Activated CD4-positive, alpha-beta T cell treated with anti-CD3 and anti-CD28 coated beads, Interleukin-2, amount 10 ng/mL, durations not matched to agents 24 days and 14 days (primary cell): ENCODE measurements at places on chromosomes 1 and 21.

GRCh38 chr1:204413170-204413535 lies 1.5 kb upstream of the PPP1R15B start:
- peaks cover 32% of the 10 kb centered on the region for H3K36me3 ChIP-seq
- peak overlapping the region; percentile 87 for H3K27ac ChIP-seq
- H3K4me3 ChIP-seq: peak overlapping the region; percentile 71

DNA sequence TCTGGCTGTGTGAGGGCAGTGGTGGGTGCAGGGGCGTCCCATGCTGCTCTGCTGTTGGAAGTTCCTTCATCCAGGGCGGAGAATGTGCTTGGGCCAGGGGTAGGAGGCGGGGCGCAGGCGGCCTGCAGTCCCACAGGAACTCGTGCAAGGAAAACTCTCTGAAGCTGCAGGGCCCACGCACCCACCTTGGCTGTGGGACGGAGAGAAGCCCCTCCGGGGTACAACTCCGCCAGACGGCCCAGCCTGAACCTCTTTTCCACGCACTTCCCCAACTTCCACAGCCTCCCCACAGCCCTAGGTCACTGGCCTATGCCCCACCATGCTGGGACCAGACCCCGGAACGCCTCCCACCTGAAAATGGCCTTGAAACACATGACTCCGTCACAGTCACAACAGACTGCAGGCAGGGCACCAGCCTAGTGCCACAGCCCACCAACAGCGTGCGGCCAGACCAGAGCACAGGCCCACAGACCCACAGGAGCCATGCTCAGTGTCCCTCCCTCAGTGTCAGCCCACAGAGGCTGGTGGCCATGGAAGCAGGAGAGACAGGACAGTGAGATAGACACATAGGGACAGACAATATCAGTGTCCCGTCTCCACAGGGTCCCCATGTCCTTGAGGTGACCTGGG lies 47.8 kb downstream of the WNT9A start:
- no peak overlapping the region for H3K4me3 ChIP-seq
- H3K36me3 ChIP-seq: no peaks in the 10 kb centered on the region
- no peak overlapping the region for H3K27ac ChIP-seq
- no peaks in the 10 kb centered on the region for H3K4me1 ChIP-seq
- no peak for DNase-seq
- no peaks in the 10 kb centered on the region for H3K27me3 ChIP-seq

DNA sequence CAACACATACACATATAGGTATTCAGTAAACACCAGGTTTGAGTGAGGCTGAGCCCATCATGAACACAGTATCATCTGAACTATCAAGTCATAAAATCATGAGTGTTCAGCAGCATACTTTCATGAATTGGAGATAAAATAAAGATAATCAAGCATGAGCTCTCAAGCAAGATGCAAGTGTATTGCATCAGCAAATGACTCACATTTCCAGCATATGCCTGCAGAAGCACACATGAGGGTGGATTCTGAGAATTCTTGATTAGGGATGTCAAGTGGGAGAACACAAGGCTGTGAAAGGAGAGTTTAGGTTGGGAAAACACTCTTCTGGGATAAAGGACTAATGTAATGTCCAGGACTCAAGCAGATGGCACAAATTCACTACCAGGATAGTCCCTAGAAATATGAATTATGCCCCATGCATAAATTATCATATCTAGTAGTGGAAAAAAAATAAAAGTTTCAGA lies 299.2 kb downstream of the SRGAP2C start:
- H3K4me1 ChIP-seq: peaks cover 26% of the 10 kb centered on the region
- H3K4me3 ChIP-seq: no peak overlapping the region
- H3K27ac ChIP-seq: peak overlapping the region; percentile 56
- H3K36me3 ChIP-seq: peaks cover 17% of the 10 kb centered on the region
- DNase-seq: no peak

GRCh38 chr1:35931446-35932157 lies 697 bp downstream of the AGO3 start:
- H3K27me3 ChIP-seq: no peaks in the 10 kb centered on the region
- H3K27ac ChIP-seq: peak overlapping the region; percentile 94
- DNase-seq: no peak
- peaks cover 2% of the 10 kb centered on the region for H3K36me3 ChIP-seq
- H3K4me3 ChIP-seq: peak overlapping the region; percentile 94

DNA sequence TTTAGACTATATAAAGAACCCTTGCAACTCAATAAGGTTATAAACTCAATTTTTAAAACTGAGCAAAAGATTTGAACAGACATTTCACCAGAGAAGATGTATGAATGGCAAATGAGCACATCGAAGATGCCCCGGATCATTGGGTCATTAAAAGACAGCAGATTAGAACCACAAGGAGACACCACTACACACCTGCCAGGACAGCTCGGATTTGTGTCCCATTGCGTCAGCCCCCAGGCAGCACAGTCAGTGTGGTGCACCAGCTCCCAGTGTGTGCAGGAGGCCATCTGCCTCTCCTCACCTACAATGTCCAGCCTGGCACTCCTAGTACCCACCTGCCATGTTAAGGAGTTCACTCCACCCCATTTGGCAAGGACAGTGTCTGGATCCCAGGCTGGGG lies 61.1 kb upstream of the LRP8 start:
- no peak for DNase-seq
- H3K36me3 ChIP-seq: no peaks in the 10 kb centered on the region
- H3K27me3 ChIP-seq: peaks cover 24% of the 10 kb centered on the region
- no peak overlapping the region for H3K4me3 ChIP-seq
- H3K4me1 ChIP-seq: peaks cover 12% of the 10 kb centered on the region

GRCh38 chr1:10490286-10490970 lies 15.7 kb downstream of the PEX14 start:
- H3K27ac ChIP-seq: no peak overlapping the region
- no peak for DNase-seq
- no peaks in the 10 kb centered on the region for H3K27me3 ChIP-seq
- H3K36me3 ChIP-seq: peaks cover 18% of the 10 kb centered on the region

DNA sequence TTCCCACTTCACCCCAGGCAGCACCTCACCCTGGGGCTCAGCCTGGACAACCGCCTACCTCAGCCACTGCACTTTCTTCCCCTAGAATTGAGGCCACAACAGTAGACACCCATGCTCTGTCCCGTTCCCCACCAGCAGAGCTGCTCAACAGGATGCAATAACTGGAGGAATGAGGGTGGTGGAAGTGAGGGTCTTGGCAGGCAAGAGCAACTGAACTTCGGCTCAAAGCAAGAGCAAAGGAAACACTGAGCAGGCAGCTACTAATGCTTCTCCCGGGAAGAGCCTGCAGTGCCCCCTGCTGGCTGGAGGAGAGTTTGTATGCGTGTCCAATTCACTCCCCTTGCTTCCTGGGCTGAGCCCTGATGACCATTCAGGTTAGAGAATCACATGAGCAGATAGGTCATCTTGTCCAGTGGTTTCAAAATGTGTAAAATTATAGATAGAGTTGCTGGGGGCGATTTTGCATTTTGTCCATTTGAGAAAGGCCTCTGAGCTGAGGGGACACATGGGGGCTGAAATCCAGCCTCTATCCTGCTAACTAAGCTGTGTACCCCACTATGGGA lies 13.9 kb downstream of the NT5C1A start:
- H3K27ac ChIP-seq: peak overlapping the region; percentile 39
- H3K36me3 ChIP-seq: no peaks in the 10 kb centered on the region
- peak; percentile 89 for DNase-seq
- peaks cover 7% of the 10 kb centered on the region for H3K27me3 ChIP-seq

- no peak overlapping the region for H3K4me3 ChIP-seq
- H3K4me1 ChIP-seq: peaks cover 21% of the 10 kb centered on the region
- no peaks in the 10 kb centered on the region for H3K36me3 ChIP-seq
- peaks cover 18% of the 10 kb centered on the region for H3K27me3 ChIP-seq
- DNase-seq: peak; percentile 53
- H3K27ac ChIP-seq: no peak overlapping the region
These were observed 64.9 kb downstream of the TOR1AIP2 start for GRCh38 chr1:179812501-179813292.

DNA sequence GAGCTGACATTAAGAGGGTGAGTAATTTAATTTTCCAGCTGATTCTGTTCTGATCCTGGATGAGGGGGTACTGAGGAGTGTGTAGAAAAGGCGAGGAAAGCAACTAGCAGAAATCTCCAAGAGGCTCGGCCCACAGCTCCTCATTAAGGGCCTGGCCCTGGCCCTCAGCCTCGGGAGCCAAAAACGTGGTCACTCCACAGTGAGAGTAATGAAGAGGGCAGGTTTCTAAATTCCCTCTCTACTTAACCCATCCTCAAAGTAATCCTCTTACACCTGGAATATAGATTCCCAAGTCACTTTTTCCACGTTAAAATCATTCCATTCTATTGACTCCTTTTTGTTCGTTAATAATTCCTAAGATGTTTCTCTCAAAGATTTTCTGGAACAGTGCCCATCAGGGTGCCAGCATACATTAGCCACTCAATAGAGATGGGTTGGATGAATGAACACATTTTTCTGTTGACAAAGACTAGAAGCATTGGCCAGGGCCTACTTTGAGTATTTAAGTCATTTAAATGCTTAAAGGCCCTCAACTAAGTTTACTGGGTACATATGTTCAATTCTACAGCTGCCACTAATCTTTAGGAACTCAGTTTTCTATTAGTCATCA lies 1.1 kb upstream of the COL11A1 start:
- DNase-seq: no peak
- H3K4me3 ChIP-seq: no peak overlapping the region
- peaks cover 28% of the 10 kb centered on the region for H3K27me3 ChIP-seq
- H3K36me3 ChIP-seq: no peaks in the 10 kb centered on the region
- H3K4me1 ChIP-seq: no peaks in the 10 kb centered on the region

DNA sequence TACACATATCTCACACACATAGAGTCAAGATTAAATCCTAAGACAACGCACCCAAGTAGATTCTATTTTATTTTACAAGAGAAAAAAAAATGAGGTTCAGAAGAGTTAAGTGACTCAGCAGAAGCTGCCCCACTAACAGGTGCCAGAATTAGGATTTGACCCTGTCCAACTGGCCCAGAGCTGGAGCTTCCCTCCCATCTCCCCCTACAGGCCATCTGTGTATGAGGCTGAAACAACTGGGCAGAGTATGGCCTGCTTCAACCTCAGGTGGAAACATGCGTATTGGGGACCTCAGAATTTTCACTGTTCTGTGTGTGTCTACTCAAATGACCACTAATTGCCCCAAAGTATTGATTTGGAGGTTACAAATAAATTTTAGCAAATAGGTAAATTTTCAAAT lies 29.9 kb downstream of the PSMG1 start:
- H3K4me1 ChIP-seq: no peaks in the 10 kb centered on the region
- peaks cover 5% of the 10 kb centered on the region for H3K27me3 ChIP-seq
- no peak overlapping the region for H3K4me3 ChIP-seq
- DNase-seq: no peak
- H3K36me3 ChIP-seq: no peaks in the 10 kb centered on the region

- peaks cover 34% of the 10 kb centered on the region for H3K27me3 ChIP-seq
- peaks cover 59% of the 10 kb centered on the region for H3K4me1 ChIP-seq
- peak overlapping the region; percentile 74 for H3K4me3 ChIP-seq
- H3K36me3 ChIP-seq: peaks cover 4% of the 10 kb centered on the region
These were observed 300.8 kb downstream of the RRAGC start for GRCh38 chr1:38558500-38559445.

DNA sequence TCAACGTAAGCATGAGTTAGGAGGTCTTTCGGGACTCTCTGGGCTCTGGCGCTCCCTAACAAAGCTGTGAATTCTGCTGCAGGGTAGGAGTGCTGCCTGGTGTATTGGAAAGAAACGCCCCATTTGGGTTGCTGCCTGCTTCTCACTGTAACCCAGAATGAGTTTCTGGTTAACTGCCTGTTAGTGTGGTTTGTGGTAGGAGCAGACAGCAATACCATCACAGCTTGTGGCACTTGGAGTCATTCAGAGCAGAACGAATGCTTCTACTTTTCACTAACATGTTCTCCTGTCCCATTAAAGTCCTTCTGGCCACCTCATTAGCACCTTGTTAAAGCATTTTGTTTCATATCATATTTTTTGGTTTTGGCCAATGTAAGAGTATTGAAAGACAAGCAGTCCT lies 18.1 kb downstream of the MAP3K7CL start:
- peaks cover 16% of the 10 kb centered on the region for H3K4me1 ChIP-seq
- no peak overlapping the region for H3K27ac ChIP-seq
- H3K4me3 ChIP-seq: no peak overlapping the region
- peaks cover 2% of the 10 kb centered on the region for H3K36me3 ChIP-seq

GRCh38 chr1:226604560-226605317 lies 56.2 kb downstream of the STUM start:
- H3K27ac ChIP-seq: no peak overlapping the region
- DNase-seq: no peak
- H3K4me1 ChIP-seq: peaks cover 3% of the 10 kb centered on the region
- no peaks in the 10 kb centered on the region for H3K36me3 ChIP-seq
- H3K27me3 ChIP-seq: peaks cover 5% of the 10 kb centered on the region
- H3K4me3 ChIP-seq: no peak overlapping the region

DNA sequence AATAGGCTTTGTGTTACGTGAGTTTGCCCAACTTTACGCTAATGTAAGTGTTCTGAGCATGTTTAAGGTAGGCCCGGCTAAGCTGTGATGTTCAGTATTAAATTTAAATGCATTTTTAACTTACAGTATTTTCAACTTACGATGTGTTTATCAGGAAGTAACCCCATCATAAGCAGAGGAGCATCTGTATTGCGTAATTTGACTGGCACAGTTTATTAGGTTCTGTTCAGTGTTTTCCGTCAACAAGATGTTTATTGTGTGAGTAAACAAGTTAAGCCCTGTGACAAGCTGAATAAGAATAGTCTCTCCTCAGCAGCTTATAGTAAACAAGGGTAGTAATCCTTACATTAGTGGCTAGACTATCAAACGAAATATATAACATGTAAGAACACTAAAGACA lies 27.2 kb upstream of the SHISA4 start:
- no peak overlapping the region for H3K27ac ChIP-seq
- H3K36me3 ChIP-seq: peaks cover 44% of the 10 kb centered on the region
- no peak for DNase-seq
- no peaks in the 10 kb centered on the region for H3K27me3 ChIP-seq
- H3K4me1 ChIP-seq: no peaks in the 10 kb centered on the region

DNA sequence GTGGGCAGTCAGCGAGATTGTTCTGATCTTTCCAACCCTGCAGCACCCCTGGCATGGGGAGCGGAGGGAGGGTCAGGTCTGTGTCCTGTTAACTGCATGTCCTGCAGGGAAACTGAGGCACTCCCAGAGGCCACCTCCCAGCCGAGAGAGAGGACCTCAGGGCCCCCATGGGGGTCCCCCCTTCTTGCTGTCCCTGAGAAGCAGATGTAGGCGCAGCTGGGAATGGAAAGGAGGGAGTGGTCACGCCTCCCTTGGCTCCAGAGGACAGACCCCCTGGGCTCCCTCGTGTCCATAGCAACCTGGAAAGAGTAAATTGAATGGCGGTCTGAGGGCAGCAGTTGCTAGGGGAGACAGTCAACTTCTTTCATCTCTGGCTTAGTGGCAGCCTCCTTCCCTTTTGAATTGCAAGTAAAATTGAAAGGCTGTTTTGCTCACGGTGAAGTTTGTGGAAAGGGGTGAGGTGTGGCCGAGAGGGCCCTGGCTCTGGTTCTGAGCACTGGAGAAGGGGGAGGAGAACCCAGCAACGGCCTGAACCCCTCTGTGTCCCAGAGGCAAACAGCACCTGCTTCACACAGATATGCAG lies 4.9 kb downstream of the CROCC start:
- H3K4me3 ChIP-seq: no peak overlapping the region
- no peaks in the 10 kb centered on the region for H3K36me3 ChIP-seq
- H3K4me1 ChIP-seq: peaks cover 12% of the 10 kb centered on the region
- no peak for DNase-seq
- no peak overlapping the region for H3K27ac ChIP-seq
- no peaks in the 10 kb centered on the region for H3K27me3 ChIP-seq

GRCh38 chr1:41239988-41240610 lies 2.0 kb downstream of the SCMH1 start:
- H3K36me3 ChIP-seq: no peaks in the 10 kb centered on the region
- no peaks in the 10 kb centered on the region for H3K27me3 ChIP-seq
- peaks cover 14% of the 10 kb centered on the region for H3K4me1 ChIP-seq
- H3K27ac ChIP-seq: no peak overlapping the region
- DNase-seq: peak; percentile 60
- H3K4me3 ChIP-seq: peak overlapping the region; percentile 82
